ENCODE measurements at places on chromosomes 16 and 17.

DNA sequence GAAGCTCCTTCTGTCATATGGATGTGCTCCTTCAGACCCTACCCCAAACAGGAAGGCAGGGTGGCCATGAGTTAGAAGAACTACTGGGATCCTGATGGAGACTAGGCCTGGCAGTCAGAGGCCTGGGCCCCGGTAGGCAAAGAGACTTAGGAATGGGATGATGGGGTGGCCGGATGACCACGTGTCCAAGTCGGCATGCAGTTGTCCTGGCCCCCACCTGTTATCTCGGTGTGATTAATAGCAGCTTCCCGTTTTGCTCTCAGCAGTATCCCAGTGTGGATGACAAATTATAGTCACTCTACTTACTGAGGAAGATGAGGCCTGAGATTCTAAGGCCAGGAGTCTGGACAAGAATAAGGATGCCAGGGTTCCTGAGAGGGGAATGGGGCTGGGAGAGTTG is 1.5 kb downstream of the TNFSF12 start:
- DNase-seq = no peak

- peak; percentile 100 for DNase-seq
These were observed 11.7 kb upstream of the SRL start for GRCh38 chr16:4253394-4254150.

DNA sequence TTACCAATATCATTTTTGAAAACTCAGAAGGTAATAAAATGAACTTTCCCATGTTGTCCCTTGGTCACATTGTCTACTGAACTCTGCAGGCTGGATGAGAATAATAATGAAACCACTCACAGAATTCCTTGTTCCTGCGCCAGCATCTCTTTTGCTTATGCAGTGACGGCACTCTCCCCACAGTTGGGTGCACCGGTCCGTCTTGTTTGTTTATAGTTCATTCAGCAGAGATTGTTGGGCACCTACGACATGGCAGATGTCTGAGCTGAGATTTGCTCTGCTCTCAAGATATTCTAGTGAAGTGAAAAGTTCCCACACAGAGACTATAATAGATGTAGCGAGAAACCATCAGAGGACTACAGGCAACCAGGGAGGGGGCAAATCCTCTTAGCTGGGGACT is 375.7 kb upstream of the CDH11 start:
- DNase-seq = no peak

GRCh38 chr16:74305978-74306784 is 9.6 kb downstream of the PSMD7 start:
- DNase-seq = no peak

- DNase-seq = peak; percentile 81
These were observed 44.0 kb downstream of the TUBD1 start for GRCh38 chr17:59848778-59849177.

GRCh38 chr16:88839026-88839529 is 17.7 kb downstream of the GALNS start:
- no peak for DNase-seq

DNA sequence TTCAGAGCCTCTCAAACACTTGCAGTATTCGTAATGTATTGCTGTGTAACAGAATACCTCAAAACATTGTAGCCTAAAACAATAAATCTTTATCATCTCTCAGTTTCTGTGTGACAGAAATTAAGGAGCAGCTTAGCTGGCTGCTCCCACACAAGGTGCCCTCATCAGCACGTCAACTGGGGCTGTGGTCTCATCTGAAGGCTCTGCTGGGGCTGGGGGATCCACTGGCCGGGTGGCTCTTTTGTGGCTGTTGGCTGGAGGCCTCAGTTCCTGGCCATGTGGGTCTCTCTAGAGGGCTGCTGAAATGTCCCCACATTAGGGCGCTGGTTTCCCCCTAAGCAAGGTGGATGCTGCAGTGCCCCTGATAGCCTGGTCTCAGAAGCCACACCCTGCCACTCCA is 113.4 kb upstream of the CIBAR2 start:
- DNase-seq = no peak

DNA sequence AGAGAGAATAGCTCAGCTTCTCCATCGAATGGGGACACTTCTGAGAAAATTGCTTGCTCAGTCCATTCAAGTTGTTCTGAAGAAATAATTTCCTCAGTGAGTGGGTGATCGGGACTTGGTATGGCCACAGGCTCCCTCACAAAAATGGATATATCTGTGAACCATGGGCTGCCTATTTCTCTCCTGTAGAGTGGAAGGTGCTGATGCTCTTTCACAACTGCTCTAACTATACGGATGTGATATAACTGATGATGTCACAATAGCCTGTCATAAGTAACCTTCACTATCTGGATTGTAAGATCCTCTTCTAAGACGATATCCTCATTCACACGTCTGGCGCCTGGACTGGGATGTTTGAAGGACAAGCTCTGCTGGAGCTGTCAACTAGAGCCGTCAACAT is 4.7 kb upstream of the CCL18 start:
- no peak for DNase-seq

GRCh38 chr16:23679986-23680336 is 1.3 kb downstream of the PLK1 start:
- DNase-seq = no peak

- DNase-seq = no peak
These were observed 6.8 kb downstream of the AXIN1 start for GRCh38 chr16:345772-346171.

DNA sequence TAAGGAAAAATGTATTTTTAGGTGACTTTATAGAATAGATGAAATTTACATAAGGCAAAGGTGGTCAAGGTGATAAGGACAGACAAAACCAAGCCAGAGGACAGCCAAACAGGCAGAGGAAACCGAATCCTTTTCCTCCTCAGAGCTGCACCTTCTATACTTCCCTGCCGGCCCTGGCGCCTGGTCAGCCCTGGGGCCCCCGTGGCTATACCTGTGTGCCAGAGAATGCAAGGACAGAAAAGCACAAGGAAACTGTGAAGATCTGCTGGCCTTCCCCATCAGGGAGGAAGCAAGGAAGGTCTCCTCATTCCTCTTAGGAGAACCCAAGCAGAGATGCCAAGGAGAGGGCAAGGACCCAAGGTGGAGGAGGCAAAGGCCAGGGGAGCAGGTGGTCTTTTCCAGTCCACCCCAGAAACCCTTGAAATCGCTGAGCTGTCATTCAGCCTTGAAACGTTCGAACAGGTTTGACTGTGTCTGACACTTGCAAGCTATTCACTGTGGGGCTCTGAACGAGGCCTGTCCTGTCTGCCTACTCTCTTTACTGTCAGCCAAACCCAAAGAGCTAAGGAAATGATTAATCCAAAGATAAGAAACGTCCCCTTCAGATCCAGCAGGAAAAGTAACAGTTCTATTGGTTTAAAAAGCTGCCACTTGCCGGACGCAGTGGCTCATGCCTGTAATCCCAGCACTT is 114.4 kb downstream of the XYLT1 start:
- no peak for DNase-seq

DNA sequence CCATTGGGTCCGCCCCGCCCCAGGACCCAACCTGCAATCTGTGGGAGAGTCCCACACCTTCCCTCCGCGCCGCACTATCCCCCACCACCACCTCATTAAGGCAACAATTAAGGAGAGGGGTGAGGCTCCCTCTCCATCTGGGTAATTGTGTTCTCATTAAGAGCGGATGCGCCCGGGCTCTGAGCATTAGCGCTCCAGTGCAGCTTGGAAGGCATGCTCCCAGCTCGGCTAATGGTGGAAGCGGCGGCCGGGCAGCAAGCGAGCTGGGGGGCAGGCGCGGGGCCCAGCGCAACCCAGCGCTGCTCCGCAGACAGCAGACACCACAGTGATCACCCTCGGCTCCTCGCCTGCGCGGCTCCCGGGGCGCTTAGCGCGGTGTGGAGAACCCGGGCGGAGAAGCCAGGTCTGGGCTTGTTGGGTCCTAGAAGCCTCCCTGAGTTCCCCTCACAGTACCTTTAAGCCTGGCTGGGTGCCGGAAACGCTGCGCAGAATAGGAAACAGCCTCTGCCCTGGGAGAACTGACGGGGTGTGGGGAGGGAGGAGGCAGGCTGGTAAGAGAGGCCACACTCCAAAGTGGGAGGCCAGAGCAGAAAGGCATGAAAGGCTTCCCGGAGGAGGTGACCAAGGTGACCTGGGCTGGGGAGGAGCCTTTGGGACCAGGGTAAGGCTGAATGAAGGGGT is 6.4 kb downstream of the CBLN1 start:
- DNase-seq = no peak

DNA sequence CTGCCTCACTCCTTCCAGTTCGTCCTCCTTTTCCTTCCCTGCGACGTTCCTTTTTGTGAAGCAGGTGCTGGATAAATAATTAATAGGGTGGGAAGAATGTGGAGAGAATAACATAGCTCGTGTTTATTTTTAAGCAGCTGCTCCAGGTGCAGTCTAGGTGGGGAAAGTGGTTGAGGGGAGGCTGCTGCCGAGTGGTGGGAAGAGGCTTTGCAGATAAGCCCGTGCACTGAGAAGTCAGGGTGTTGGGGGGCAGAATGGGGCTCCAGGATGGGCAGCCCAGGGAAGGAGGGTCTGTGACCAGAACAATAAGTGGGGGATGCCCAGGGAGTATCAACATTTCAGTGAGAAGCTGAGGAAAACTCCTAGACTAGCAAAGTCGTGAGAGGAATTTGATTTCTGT is 300.5 kb downstream of the CPPED1 start:
- no peak for DNase-seq

GRCh38 chr17:68513932-68514331 is 1.7 kb downstream of the PRKAR1A start:
- DNase-seq = no peak

- DNase-seq = no peak
These were observed 1.5 kb upstream of the CHD3 start for GRCh38 chr17:7887038-7887481.

- no peak for DNase-seq
These were observed 467.7 kb downstream of the CDH11 start for GRCh38 chr16:64654178-64654577.

DNA sequence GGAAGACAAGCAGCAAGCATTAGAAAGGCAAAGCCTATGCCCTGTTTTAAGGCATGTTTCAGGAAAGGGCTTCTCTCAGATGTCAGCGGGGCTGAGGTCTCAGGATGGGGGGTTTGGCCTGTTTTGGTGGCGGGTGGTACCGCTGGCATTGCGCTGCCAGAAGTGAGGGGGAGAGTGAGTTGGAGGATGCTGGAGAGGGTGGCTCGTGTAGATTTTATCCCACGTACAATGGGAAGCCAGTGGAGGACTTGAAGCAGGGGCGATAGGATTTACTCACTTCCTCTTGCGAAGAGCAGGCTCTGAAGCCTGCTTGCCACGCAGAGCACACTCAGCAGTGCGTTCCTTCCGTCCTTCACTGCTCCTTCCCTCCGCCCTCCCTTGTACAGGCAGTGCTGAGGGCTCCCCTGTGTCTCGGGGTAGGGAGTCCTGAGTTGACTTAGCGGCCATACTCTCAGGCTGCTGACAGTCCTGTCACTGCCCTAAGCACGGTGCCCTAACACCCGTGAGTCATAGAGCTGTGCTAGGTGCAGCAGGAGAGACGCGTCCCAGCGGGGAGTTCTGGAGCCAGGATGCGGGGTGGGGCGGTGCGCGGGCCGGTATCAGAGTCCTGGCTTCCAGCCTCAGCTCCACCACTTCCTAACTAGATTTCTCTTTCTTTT is 113.1 kb downstream of the SNX29 start:
- DNase-seq = peak; percentile 40

GRCh38 chr17:13759518-13760335 is 158.0 kb upstream of the HS3ST3A1 start:
- DNase-seq = no peak

GRCh38 chr17:22703786-22704441 is 1011.6 kb downstream of the KCNJ18 start:
- no peak for DNase-seq

DNA sequence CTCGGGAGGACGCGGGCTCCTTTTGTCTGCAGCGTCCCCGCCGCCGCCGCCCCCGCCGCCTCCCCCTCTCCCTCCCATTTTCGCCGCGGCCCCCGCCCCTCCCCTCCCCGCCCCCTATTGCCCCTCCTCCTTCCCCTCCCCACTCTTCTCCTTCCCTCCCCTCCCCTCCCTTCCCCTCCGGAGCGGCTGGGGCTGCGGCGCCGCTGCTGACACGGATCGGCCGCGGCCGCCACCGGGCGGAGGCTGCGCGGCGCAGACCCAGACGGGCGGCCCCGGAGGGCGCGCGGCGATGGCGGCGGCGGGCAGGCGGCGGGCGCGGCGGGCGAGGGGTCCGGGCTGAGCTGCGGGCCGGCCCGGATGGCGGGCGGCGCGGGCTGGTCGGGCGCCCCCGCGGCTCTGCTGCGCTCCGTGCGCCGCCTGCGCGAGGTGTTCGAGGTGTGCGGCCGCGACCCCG is at the start of gene RAB11FIP4:
Gene RAB11FIP4 (plus strand): TSS at position 180 of the 454 bp plus-strand sequence. CDS start 178 bp downstream, at position 358.
- DNase-seq = no peak

DNA sequence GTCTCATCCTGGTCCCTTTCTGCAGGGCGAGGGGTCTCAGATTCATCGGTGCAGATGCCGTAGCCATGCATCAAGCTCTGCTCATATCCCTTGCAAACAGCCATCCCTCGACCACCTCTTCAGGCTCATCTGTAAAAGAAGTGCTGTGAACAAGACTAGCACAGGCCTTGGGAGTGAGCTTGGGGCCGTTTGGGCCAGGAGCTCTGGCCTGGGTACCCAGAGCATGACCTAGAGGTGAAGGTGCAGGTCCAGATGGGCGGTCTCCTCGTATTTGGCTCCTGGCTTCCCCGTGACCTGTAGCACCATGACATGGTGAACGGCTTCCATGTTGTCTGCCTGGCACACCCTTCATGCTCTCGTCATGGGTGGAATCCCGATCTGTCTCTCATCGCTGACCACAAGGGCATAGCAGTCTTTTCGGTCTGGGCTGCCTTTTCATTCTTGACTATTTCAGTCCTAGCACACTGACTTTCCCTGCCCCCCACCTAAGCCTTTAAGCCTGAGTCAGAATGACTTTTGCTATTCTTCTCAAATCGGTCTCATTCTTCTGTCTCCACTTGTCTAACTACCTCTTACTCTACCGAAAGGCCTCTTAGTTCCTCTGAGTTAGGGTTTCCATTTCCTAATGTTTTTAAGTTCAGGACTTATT is 216.0 kb downstream of the FOXL1 start:
- no peak for DNase-seq

DNA sequence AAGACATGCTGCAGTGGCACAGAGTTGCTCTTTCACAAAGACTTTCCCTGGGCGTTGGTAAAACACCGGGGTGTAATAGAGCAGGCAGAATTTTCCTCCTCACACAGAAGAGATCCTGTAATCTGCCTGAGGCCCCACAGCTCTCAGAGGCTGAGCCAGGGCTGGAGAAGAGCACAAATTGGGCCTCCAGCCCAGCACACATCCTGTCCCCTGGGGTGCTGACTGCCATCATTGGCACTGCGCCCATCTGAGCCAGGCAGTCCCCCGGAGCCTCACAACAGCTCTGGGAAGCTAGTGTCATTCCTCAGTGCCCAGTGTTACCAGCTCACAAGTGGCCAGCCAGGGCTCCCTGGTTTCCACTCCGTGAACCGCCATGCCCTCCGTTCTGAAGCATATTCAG is 119.4 kb downstream of the SOCS1 start:
- DNase-seq = no peak

DNA sequence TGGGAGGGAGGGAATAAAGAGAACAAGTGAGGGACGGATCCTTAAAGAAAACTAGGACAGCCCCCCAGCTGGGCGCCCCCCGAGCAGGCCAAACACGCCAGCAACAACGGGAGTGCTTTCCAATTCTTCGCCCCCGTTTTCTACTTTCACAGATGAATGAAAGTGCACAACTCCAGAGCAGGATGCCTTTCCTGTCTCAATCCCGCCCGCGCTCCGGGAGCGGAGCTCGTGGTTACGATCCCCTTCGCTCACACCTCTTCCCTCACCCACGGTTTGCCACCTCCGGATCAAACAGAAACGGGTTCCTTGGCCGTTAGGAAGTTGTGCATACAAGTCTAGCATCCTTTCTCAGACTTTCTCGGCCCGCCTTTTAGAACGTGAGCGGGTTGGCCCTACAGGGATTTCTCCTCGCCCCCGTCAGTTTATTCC is 680 bp downstream of the SKA2 start:
- peak; percentile 55 for DNase-seq

- no peak for DNase-seq
These were observed 37.1 kb downstream of the KNOP1 start for GRCh38 chr16:19680881-19681340.

All from right lobe of liver (tissue), 6 donors.